ENCODE measurements at places on chromosomes 2 and 18.

GRCh38 chr2:100852999-100853908 lies 33.3 kb downstream of the NPAS2 start:
- DNase-seq, result no peak

GRCh38 chr18:2657788-2658458 lies 2.4 kb downstream of the SMCHD1 start:
- DNase-seq, result no peak

DNA sequence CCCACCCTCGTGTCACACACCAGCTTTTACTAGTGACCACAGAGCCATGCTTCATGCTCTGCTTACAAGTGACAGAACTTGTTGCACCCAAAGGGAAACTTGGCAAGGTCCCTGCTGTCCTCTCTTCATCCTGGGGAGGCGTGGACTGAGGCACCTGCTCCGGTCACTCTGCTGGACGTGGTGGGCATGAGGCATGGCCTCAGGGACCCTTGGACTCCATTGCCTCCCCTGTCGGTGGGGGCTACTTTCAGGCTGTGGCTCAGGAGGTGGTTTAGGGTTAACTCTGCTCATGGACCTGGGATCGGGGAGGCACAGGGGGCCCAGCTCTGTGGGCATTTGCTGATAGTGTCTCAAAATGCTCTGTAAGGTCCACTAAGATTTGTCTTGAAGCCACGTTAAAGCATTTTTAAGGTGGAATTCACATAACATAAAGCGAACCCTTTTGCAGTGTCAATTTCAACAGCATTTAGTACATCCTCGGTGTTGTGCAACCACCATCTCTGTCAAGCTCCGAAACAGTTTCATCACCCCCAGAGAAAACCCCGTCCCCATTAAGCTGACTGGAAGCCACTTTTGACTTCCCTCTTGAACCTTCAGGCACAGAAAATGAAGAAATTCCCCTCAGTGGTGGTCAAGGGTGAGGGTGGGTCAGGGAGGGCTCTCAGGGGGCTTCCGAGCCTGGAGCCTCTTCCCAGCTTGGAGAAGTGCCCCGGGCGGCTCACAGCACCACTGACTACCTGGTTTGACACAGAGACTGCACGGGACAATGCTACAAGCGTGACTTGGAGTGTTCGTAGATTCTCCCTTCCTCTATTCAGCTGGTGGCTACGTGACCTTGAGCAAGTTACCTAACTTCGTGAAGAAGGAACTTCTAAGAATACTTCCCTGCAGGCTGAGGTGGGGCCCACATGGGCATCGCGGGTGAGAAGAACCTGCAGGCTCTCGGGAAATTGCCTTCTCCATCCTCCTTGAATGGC lies 100.0 kb upstream of the HDAC4 start:
- no peak for DNase-seq

- no peak for DNase-seq
Measured at GRCh38 chr18:45330170-45330594, 285.1 kb upstream of the SLC14A2 start.

DNA sequence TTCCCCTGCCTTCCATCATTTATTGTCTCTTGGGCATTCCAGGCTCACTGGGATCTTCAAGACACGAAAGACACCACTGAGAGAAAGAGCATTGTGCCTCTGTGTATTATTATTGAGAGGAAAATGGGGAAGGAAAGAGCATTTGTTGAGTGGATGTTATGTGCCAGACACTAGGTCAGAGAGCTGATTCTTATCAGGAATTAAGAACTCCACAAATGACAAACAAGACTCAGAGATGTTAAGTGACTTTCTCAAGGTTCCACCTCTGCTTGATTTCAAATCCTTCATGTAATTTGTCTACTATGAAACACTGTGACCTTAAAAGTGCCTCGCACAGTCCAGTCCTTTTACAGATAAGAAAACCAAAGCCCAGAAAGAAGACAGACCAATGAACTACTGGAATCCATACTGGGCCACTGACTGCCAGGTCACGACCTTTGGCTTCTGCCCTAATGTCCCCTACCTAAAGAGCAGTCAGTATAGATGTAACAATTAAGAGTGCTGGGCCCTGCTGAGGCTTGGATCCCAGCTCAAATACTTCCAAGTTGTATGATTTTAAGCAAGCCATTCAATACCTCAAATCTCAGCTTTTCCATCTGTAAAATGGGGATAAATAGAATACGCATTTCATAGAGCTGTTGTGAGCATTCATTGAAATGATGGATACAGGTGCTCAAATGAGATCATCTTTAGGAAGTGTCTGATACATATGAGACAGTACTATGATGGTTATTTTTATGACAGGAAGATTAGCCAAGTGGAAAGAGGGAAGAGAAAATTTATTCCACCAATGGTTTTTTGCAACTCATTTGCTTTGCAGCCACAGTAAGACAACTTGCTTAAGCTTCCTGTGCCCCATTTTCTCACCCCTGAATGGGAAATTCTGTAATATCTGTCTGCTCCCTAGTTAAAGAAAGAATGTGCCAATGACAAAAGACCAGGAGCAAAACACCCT lies 10.9 kb downstream of the KLF7 start:
- DNase-seq, result no peak

DNA sequence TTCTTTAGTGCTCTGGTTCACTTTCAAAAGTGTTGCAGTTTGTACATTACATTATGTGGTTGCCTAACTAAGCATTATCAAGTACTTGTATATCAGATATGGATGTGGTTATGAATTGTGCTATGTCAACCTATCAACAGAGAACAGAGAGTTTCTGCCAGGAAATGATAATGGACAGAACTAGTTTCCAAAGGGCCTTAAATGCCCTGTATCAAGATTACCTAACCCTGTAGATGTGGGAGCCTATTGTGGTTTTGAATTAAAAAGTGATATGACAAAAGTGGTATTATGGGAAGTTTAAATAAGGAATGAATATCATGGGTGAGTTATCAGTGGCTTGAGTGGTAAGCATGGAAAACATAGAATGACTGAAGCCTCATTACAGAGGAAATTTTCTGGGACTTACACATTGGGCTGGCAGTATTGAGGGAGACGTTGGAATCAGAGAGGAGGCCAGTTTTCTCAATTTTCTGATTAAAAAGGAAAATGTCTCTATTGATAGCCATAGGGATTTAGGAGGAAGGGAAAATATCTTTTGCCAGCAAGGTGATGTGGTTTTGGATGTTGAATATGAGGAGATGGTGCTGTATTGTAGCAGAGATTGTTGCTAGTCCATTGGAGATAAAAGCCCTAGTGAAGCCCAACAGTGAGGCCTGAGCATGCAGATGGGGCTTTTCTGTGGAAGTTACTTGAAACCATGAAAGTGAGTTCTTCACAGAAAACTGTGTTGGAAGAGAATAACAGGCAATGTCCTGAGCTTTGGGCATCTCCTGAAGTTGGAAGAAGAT lies 140.7 kb downstream of the TTC27 start:
- no peak for DNase-seq

DNA sequence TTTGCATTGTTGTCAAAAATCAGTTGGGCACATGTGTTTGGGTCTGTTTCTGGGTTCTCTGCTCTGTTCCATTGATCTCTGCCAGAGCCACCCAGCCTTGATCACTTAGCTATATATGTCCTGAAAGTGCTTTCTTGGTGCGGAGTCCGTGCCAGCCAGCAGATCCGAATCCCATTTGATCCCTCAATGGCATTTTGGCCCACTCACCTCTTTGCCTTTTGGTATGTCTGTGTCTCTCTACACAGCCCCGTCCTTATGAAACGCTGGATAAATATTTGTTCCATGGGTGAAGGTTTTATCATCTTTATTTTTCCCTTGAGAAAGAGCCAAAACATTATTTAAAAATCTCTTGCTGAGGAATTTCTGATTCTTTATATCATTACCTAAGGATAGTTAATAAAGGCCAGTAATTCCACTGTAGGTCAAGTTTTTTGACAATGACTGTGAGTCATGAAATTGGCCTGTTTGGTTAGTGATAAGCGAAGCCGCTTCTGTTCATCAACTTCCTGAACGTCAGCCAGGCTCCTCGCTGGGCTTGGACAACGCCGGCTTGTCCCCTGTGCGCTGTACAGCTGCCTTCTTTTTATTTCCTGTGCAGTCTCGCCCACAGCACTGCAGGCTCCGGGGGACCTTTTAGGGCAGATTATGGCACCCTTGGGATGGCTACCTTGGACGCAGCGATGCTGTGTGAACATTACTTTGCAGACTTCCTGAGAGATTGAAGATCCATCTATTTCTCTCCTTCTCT lies 24.9 kb downstream of the MTCL1 start:
- DNase-seq, result no peak

- DNase-seq, result no peak
Measured at GRCh38 chr18:60982329-60982695, 350.9 kb upstream of the CDH20 start.

- DNase-seq, result no peak
Measured at GRCh38 chr2:239250216-239251081, 150.4 kb downstream of the HDAC4 start.

DNA sequence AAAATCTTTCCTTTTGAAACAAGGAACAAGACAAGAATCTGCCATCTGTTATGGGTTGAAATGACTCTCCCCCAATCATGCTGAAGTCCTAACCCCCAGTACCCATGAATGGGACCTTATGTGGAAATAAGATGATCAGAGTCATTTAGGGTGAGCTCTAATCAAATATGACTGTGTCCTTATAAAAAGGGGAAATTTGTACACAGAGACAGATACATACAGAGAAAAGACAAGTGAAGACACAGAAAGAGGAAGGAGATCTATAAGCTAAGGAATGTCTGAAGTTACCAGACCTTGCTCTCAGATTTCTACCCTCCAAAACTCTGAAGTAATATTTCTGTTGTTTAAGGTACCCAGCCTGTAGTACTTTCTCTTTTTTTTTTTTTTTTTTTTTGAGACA lies 15.7 kb downstream of the TGFBRAP1 start:
- DNase-seq, result no peak

DNA sequence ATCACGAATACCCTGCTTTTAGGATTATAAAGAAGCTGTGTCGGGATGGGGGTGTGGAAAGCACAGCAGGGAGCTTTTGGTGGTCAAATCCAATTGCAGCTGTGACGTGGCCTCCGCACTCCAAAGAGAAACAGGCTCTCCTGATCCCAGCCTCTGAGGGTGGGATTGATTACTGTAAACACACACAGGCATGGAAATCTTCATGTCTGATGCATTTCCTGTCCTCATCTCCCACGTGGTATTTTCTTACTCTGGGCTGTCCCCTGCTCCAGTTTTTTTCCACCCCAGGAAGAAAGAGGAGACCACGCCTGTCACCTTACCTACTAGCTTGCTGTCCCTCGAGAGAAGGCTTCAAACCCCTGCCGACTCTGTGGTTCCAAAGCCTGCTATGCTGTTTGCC lies 22.7 kb downstream of the RNF152 start:
- no peak for DNase-seq

- DNase-seq, result no peak
Measured at GRCh38 chr18:27546991-27547390, 361.9 kb upstream of the CHST9 start.

DNA sequence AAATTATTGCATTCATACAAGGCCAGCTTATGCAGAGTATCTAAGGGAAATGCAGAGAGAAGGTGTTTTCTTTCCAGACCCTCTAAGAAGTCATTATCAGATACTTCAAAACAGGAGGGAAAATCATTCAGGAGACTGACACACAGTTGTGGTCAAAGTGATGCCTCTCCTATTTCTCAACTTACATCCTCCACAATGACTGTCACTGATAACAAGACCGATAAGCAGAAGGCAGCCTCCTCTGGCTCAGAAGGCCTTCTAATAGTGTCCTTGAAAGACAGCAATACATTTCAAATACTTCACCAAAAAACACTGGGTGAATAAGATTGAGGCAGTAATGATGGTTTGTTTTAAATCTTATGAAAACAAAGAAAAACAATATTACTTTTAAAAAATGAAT lies 199.7 kb downstream of the PIEZO2 start:
- DNase-seq, result no peak

DNA sequence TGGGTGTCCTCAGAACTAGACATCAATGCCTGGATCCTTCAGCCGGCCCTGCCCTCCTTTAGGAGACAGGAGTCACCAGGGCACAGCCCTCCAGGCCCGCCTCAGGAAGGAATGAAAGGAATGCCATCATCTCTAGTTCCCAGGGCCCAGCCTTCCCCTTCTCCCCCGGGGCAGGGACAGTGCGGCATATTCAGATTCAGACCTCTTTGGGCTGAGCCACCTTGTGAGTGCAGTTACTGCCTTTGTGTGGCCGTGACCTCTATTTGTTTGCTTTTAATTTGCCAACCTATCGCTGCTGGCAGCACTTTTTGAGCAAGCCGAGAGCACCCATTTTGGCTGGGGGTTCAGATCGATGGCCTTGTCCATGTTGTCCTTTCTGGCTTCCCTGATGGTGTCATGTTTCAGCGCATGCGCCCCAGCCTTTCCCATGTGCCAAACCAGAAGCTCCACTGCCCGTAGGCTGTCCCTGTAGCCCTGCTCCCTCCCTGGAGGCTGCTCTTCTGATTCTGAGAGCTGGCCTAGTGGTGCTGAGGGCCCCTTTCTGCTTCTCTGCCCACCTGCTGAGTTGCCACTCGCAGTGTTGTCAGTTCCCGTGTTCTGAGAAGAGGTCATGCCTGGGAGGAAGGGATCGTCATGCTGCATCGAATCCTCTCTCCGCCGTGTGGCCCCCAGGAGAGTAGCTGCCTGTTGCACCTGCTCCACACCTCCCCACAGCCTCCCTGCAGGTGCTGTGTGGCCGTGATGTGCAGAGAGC lies 10.9 kb downstream of the ANKRD23 start:
- no peak for DNase-seq

DNA sequence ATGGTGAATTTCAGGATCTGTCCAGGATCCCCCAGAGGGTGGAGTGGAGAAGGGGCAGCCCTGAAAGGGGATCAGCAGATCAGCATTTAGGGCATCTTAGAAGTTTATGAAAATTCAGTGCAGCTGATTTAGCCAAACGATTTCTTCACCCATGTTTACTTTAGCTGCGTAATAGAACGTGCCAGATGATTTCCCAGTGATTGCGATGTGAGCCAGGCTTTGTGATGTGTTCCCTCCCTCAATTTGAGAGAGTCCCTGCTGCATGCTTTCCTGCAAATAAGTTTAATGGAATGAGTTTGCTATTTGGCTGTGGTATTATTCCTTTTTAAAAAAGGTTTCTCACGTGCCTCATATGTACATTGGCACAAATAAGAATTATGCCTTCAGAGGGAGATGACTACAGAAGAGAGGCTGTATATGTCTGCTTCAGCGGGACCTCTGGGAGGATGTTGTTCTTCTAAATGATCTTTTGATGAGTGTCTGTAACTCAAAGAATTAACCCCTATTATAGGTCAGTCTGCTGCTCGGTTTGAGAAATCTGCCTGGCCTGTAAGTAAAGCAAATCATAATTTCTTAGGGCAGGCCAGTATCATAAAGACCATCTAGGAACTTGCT lies 111.9 kb downstream of the MRO start:
- DNase-seq, result no peak

- no peak for DNase-seq
Measured at GRCh38 chr2:137945229-137945628, 19.0 kb upstream of the HNMT start.

GRCh38 chr2:105881286-105882136 lies 136.8 kb downstream of the NCK2 start:
- no peak for DNase-seq

- no peak for DNase-seq
Measured at GRCh38 chr2:191411472-191411871, 166.3 kb downstream of the MYO1B start.

DNA sequence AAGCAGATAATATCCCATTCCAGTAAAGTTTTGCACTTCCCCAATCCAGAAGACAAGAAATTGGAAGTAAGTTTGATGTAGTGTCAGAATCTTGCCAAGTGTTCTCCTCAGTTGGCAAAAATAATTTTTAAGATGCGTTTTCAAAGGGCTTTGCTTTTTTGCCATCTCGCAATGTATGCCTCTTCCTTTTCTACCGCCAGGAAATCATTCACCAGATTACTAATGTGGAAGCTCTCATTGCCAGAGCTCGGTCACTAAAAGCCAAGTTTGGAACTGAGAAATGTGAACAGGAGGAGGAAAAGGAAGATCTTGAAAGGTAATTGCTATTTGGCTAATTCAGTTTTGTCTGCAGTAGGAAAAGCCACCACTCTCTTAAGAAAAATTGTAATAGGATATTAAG lies 110.7 kb downstream of the RAB3GAP1 start:
- no peak for DNase-seq

Measured in activated CD4-positive, alpha-beta T cell treated with anti-CD3 and anti-CD28 coated beads for 4 hours (primary cell).